ENCODE measurements at places on chromosomes 7 and 10.

- DNase-seq = no peak
Observed at GRCh38 chr7:56046721-56047445, 4.4 kb downstream of the PSPH start.

GRCh38 chr7:133688483-133689239 lies 435.8 kb downstream of the EXOC4 start:
- DNase-seq = no peak

DNA sequence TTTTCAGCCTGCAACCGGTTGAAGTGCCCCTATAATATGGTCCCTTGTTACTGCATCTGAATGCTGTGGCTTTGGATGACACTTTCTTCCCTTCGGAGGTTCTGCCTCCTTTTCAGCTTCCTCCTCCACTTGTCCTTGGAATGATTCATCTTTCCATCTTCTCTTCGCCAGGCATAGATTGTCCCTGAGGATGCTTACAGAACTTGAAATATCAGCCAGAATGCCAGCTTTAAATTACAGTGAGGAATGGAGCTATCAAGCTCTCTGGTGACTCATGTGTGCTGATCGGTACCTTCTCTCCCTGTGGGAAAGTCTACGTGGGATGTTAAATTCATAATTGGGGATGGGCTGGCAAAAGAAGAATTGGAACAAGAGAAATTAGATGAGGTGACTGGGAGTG lies 45.9 kb upstream of the PDK4 start:
- no peak for DNase-seq

GRCh38 chr7:17130281-17131059 lies 168.0 kb upstream of the AHR start:
- no peak for DNase-seq

DNA sequence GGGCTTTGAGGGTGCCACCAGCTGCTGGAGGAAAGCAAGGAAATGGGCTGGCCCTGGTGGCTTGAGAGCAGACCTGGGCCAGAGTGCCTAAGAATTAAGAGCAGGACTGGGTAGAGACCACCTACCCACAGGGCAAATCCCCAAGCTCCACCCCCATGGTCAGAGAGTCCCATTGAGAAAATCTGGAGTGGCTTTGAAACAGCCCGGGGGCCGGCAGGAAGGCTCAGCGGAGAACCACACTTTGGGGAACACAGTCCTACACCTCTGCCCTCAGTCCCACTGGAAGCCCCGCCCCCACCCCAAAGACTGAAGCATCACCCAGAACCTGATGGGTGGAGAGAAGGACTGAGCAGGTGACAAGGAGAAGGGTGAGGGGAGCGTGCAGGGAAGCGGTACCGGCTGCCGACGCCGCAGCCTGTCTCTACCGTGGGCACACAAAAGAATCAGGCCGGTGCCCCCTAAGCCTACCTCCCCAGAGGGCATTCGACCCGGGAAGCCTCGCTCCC lies 3.6 kb downstream of the SMARCD3 start:
- DNase-seq = no peak

- no peak for DNase-seq
Observed at GRCh38 chr7:44333911-44334733, 8.7 kb upstream of the CAMK2B start.

DNA sequence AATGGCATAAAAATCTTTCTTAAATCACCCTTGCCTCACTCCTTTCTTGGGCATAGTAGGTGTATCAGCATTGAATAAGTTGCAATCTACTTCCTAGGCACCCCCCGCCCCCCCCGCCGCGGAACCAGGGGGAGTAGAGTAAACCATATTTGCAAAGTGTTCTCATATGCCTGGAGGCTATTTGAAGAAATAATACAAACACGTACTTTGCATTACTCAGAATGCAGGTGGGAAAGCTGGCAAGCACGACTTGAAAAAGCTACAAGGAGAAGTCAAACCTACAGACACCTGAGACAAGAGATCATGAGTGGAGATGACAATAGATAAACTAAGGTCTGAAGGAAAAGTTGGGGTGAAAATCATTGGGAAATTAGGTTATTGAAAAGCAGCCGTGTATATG lies 65.6 kb downstream of the POM121L12 start:
- DNase-seq = no peak

GRCh38 chr10:1117651-1118050 lies 61.5 kb downstream of the WDR37 start:
- no peak for DNase-seq

- DNase-seq = no peak
Observed at GRCh38 chr7:8625612-8626011, 192.2 kb downstream of the NXPH1 start.

Measured in stimulated activated CD4-positive, alpha-beta T cell treated with anti-CD3 and anti-CD28 coated beads, Interleukin-4, amount 100 ng/mL, for 48 hours (primary cell).